Activated T-cell treated with anti-CD3 and anti-CD28 coated beads, Interleukin-2, amount 50 U/mL, for 48 hours (primary cell): ENCODE measurements at places on chromosomes 11 and 22.
A peak's percentile ranks its signal among the peaks of the same experiment; 100 is the strongest.

DNA sequence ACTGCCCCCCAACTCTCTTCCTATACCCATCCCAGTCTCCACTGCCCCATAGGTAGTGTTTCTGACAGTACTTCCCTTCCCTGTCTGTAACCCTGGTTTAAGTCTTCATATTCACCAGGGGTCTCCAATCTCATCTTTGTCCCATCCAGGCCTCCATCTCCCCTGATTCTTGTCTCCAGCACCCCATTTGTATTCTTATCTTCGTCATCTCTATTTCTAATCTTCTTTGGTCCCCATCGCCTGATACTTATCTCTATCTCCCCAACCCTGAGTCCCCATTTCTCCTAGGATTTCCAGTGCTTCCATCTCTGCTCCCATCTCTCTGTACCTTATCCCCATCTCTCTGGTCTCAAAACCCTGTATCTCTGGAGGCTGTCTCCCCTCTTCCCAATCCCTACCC, 1.8 kb downstream of the PHOX2A start:
- no peak for DNase-seq

DNA sequence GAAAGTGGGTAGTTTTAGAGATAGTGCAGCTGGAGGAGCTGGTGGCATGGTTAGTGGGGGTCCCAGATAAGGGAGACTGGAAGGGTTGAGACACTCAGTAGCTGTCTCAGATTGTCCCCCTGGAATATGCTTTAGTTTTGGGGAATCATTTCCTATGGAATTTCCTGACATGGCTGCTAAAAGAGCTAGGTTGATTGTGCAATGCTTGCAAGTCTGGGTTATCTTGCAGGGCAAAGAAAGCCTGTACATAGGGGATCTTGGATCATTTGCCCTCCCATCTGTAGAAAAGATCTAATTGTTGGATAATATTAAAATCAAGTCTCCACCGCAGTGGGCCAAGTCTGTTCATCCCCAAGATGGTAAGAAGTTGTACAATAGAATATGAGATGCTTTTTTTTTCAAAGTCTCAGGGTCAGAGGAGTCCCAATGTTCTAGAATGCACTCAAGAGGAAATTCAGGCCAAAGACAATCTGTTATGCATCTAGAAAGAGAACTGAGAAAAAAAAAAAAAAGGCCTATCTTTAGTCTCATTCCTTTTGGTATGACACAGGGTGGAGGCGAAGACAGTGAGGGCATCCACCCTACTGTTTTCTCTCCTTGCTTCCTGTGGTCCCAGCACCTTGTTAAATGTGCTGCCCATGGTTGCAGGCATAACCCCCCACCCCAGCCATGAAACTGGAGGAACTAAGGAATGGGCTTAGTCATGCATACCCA, 20.2 kb downstream of the MS4A6E start:
- no peak for DNase-seq

GRCh38 chr22:49737101-49737551, 90.5 kb downstream of the BRD1 start:
- DNase-seq = no peak

DNA sequence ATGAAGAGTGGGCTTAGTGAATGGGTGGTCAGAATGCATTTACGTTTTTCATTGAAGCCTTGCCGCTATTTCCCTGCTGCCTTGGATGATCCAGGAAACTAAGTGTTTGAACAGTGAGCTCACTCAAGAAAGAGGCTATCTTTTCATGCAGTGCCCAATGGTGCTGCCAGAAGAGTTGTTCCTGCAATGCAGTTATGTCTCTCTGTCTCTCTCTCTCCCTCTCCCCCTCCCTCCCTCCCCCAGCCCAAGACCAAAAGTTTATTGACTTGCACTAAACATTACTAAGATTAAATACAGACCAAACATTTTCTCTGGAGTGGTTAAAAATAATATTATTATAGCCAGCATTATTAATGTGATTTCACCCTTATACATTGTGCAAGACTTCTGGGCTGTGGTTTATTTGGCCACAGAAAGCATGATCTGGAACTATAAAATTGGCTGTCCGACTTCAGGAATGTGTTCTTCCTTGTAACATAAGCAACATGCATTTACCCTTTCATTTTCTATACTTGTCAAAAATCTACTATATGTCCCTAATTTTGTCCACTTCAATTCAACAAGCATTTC, 6.6 kb upstream of the FUT4 start:
- no peak for DNase-seq

- DNase-seq = no peak
These were observed 24.8 kb downstream of the ARVCF start for GRCh38 chr22:19991645-19992451.

DNA sequence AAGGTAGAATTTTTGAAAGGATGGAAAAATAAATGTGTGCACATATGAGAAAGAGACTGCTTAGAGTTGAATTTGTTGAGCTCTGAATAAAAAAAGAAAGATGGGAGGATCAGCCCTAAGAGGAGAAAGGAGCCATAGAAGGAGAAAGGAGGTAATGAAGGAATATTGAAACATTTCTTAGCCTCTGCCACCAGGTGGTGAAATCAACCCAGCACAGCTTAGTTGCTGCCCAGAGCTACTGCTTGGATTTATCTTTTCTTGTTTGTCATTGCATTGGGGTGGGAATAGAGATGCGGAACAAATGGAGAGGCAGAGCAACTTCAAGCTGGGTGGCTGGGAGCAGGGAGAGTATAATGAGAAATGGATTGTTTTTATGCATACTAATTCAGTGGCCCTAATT, 80.4 kb downstream of the SERGEF start:
- no peak for DNase-seq

GRCh38 chr11:61912530-61912898, 4.9 kb downstream of the RAB3IL1 start:
- DNase-seq = no peak

DNA sequence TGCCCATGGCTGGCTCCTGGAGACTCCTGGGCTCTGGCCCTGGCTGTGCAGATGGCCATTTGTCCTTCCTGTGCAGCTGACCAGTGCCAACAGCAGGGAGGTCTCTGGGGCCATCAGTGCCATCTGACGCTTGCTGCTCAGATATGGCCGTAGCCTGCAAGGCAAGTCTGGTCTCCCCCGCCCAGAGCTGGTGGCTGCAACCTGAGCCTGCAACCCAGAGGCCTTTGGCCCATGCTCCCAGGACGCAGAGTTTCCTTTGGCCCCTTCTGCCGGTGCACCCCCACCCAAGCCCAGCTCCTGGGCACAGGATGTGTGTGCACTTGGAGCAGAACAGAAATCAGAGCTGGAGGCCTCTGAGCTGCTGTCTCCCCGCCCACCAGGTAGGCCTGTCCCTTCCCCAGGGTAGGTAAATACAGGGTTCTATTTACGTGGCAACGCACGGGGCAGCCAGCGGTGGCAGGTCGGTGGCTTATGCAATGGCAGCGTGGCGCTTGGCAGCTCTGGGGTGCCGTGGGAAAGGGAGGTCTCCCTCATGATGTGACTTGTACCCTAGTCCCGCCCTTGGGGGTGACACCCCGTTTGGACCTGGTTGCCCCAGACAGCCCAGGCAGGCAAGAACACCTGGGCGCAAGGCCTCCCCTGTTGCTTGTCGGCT, 21.0 kb upstream of the MYEOV start:
- no peak for DNase-seq

- DNase-seq = no peak
These were observed 39.9 kb upstream of the GGTLC2 start for GRCh38 chr22:22604326-22605073.

- DNase-seq = no peak
These were observed 513.4 kb downstream of the TBC1D22A start for GRCh38 chr22:47275605-47276449.

- no peak for DNase-seq
These were observed 987 bp upstream of the NCR3LG1 start for GRCh38 chr11:17350455-17351171.

DNA sequence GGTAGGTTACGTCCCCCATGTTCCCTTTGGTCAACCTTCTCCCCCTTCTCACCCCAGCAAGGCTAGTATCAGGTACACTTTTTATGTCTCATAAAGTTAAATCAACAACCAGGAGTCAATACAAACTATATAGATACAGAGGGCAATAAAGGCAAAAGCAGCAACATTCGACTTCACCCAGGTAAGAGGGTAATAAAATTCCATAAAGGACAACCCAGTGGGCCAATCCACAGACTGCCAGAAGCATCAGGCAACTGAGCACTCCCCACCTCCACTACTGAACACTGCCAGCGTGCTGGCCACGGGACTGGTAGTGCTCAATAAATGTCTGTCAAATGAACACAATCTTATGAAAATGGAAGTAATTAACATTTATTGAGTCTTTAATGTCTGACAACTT, 5.1 kb upstream of the MS4A18 start:
- no peak for DNase-seq

GRCh38 chr11:11972730-11973341, 35.6 kb downstream of the DKK3 start:
- DNase-seq = peak; percentile 9

- no peak for DNase-seq
These were observed 30.7 kb downstream of the FGF4 start for GRCh38 chr11:69744435-69744834.

- peak; percentile 66 for DNase-seq
These were observed 690 bp downstream of the CSNK1E start for GRCh38 chr22:38316364-38317121.

GRCh38 chr11:17014321-17014832, at the start of gene PLEKHA7:
PLEKHA7 (minus strand) TSS chr11:17014414; CDS start chr11:17014401, 13 bp downstream.
- no peak for DNase-seq
